NCI-H345 (cell line): ENCODE measurements at places on chromosomes 7 and 10.

- DNase-seq: no peak
These were observed 134.5 kb downstream of the WNT2 start for GRCh38 chr7:117188376-117188775.

DNA sequence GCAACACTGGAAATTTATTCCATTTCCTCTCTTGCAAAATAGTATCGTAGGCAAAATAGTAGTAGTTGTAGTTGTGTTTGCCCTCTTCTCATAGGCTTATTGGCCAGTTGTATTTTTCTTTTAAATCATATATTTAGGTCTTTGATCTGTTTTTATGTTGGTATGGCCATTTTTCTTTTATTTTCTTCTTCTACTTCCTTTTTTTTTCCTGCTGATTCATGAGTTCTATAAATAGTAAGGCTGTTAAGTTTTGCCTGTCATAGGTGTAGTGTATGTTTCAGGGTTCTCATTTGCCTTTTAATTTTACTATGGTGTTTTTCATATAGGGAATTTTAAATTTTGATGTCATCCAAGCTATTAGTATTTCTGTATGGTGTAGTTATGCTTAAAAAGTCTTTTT, 25.4 kb upstream of the MRC1 start:
- no peak for DNase-seq

GRCh38 chr7:94364816-94365215, 29.9 kb upstream of the COL1A2 start:
- no peak for DNase-seq

- DNase-seq: no peak
These were observed 27.6 kb downstream of the STRIP2 start for GRCh38 chr7:129461809-129462208.

GRCh38 chr10:133390597-133391248, 3.2 kb upstream of the MTG1 start:
- DNase-seq: no peak

DNA sequence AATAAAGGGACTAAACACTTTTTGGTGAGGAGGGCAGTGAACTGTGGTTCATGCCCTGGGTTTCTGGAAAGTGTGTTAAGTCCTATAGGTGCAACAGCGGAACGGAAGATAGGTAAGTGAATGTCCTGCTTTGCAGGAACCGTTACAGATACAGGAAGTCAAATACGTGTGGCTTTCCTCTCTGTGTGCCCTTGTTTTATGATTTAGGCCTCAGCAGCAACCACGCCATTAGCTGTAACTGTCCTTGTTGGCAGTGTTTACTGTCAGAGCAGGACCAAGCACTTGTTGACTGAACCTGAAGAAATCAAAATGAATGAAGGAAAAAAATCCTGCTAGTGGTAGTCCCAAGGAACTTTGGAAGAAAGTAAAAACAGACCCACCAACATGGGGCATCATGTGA, 150.3 kb downstream of the PIP4K2A start:
- DNase-seq: no peak

- no peak for DNase-seq
These were observed 152.7 kb upstream of the PCBD1 start for GRCh38 chr10:71040846-71041605.

DNA sequence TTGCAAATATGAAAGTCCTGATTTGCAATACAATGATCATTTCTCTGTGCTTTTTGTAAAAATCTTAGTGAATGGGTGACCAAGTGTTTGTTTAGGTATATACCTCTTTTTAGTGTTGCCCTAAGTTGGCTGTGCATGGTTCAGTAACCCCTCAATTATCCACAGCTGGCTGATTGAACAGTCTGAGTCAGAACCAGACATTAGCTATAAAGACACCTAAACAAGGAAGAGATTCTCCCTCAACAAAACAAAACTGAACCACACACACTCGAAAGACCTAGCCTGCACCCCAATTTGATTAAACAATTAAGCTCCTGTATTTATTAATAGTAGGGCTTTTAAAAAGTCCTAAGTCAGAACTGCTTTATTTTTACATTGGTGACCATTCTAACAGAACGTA, 2.8 kb downstream of the RSBN1L start:
- no peak for DNase-seq

GRCh38 chr7:96273716-96274115, 48.2 kb downstream of the SLC25A13 start:
- DNase-seq: no peak

GRCh38 chr10:96077156-96077555, 33.8 kb downstream of the CCNJ start:
- DNase-seq: no peak

- DNase-seq: no peak
These were observed 39.0 kb upstream of the STRIP2 start for GRCh38 chr7:129394982-129395914.

GRCh38 chr10:116049974-116050304, 223.1 kb downstream of the GFRA1 start:
- DNase-seq: no peak

GRCh38 chr10:59098831-59099452, 77.5 kb upstream of the PHYHIPL start:
- no peak for DNase-seq

DNA sequence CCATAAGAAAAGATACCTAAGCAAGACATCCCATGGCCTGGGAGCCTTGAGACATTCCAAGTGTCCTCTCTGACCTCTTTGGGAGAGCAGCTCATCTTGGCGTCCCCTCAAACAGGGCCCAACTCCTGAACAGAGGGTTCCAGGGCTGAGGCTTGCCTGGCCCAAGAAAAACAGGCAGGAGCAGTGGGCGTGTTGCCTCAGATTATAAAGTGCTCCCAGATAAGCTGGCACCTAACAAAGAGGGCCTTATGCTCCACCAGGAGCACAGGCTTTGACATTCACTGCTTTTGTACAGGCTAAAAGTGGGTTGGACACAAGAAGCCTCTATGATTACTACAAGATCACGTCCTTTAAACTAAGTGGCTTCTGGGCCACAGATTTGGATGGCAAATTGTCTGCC, 193.1 kb downstream of the FGFR2 start:
- DNase-seq: no peak

- DNase-seq: no peak
These were observed 246.9 kb downstream of the AHR start for GRCh38 chr7:17545348-17545747.

- no peak for DNase-seq
These were observed 658.1 kb upstream of the MGMT start for GRCh38 chr10:128808921-128809440.

- DNase-seq: no peak
These were observed 42.8 kb upstream of the MKLN1 start for GRCh38 chr7:131284702-131285419.

DNA sequence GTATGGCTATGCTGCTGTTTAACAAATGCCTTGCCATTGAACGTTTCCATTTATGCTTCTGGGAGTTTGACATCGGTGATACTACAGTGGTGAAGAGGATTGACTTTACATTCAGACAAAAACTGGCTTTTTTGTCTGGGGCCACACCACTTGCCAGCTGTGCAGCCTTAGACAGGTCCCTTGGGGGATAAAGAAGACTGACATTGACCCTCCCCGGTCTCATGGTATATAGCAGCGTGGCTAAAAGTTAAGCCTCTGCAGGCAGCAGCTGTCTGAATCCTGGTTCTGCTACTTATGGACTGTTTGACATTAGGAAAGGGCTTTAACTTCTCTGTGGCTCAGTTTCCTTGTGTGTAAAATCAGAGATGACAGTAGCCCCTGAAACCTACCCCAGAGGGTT, 42.0 kb upstream of the PTF1A start:
- no peak for DNase-seq

GRCh38 chr7:27192546-27193334, 7.2 kb downstream of the HOXA13 start:
- no peak for DNase-seq

DNA sequence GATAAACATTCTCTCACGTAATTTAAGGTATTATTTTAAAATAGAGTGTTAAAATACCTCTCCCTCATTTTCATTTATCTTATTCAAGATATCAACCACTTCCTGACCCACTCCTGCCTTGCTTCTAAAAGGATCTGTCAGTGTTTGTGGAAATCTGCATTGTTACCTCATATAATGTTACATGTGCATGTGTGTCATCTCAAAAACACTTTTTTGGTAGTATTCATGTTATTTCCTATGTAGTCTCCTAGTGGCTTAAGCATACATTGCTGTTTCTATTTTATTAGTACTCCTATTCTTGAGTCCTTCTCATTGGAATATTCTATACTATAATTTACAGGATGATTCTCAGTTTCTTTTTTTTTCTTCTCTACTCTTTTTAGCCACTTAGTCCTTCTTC, 1360.7 kb upstream of the CELF2 start:
- no peak for DNase-seq

DNA sequence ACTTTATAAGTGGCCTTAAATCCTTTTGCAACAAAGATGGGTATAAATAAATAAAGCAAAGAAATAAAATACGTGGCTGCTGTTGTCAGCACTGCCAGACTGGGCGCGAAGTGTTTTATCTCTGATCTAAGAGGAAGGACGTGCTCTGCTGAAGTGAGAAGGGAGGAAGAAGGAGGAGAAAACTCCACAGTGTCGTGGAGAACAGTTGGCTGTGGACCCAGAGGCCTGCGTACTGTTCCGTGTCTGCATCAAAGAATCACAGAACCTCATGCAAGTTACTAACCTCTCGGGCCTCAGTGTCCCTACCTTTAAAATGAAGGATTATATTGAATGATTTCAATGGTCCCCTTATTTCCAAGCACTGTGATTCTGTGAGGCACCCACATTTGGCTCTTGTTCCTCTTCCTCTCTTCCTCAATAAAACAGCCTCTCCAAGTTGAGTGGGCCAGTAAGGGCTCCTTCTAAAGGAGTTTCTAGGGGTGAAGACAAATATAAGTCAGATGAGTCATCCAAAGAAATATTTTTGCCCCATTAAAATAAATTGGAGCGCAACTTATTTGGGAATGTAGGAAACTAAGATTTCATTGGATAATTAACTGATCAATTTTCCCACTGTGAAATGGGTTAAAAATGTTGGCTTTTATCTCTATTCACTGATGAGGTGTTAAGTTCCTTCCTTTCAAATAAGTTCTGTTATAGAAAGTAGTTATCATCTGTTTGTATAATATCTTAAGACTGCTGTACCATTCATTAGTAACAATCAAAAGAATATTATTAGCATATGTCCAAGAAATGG, 126.9 kb upstream of the EFCAB10 start:
- DNase-seq: no peak

GRCh38 chr10:5514226-5514850, 10.4 kb upstream of the CALML3 start:
- no peak for DNase-seq

DNA sequence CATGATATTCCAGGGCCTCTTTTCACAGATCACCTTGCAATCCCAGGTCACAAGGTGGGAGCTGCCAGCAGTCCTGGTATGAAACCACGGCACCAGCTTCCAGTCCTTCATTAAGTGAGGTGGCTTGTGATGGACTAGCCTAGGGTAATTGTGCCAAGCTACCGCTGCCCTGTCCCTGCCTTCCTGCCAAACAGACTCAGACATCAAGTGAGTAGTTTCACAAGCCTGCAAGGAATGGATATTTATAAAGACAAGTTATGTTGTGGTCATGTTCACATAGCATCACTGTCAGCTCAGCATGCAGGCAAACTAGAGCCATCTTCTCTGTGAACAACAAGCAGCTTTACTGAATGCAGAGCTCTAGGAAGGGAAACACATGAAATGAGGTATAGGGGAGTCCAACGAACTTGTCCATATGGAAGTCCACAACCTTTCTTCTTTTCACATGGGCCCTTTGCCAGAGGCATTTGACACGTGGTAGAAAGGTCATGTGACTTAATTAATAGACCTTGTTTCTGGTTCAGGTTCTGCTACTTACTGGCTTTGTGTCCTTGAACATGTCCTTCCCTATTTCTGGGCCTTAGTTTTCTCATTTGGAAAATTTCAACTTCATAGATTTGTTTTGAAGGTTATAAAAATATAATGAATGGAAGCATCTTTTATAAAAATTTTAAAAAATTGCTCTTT, 1061.2 kb downstream of the KCNMA1 start:
- no peak for DNase-seq

DNA sequence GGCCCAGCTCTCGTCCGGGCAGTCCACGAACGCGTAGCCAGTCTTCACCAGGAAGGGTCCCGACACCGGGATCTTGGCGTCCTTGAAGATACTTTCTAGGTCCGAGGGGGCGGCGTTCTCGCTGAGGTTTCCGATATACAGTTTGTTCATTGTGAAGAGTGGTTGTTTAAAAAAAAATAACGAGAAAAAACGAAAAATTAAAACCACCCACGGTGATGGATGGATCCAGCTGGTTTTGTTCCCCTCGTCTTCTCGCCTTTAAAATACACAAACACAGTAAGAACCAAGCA, 385 bp downstream of the IGF2BP3 start:
- DNase-seq: no peak

DNA sequence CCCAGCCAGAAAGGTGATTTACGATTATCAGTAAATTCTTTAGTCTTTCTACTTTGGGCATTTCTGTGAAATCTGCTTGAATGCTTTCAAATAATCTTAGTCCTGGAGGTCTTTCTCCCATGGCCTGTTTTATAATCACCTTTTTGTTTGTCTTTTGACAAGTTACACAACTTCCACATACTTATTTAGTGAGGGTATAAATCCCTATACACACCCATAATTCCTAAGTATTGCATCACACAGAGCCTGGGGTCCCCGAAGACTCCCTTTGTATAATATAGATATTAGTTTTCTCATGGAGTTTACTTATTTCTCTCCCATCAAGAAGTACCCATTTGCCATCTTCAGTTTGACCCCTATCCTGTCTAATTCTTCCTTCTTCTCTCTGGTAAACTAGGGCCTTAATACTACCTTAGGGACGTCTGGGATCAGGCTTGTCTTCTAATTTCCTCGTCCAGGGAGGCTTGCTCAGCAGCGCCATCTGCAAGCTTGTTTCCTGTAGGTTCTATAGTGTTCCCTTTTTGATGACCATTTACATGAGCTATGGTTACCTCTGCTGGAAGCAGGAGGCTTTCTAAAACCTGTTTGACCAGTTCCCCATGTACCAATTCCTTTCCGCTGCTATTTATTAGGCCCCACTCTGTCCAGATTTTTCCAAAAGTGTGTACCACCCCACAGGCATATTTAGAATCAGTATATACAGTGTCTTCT, 8.1 kb downstream of the DNAH11 start:
- no peak for DNase-seq

DNA sequence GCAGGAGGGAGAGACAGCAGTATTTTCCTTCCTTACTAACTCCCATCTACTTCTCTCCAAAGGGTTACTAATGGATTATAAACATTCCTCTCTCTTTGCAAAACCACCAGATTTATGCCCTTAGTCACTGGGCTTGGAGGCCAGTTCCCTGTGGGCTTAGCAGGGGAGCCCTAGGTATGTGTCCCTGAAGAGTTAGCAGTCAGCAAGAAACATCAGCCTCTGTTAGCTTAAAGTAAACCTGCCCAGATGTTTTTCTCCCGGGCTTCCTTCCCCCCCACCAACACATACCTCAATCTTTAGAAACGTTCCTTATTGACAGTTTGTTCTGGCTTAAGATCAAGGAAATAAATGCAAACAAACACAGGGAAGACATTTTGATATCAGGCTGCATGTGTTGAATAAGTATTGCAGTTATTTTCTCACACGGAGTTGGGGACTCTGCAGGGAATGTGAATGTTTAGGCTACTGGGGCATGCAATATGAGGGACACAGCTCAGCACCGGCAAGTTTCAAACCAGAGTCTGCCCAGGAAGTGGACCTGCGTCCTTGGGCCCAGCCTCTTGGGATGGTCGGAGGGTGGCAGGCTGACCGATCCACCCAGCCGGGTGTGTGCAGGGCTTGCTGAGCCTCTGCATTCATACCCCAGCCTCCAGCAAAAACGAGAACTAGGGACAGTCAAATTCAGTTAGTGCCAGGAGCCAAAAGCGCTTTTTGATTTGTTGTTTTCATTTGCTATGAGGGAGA, 252.0 kb upstream of the GRB10 start:
- DNase-seq: no peak

GRCh38 chr7:121102619-121103018, 114.1 kb downstream of the CPED1 start:
- no peak for DNase-seq

GRCh38 chr10:88783724-88784123, 18.8 kb upstream of the LIPM start:
- DNase-seq: no peak
